Motor neuron (in vitro differentiated cells): ENCODE measurements at places on chromosomes 7 and 10.
A peak's percentile ranks its signal among the peaks of the same experiment; 100 is the strongest.

DNA sequence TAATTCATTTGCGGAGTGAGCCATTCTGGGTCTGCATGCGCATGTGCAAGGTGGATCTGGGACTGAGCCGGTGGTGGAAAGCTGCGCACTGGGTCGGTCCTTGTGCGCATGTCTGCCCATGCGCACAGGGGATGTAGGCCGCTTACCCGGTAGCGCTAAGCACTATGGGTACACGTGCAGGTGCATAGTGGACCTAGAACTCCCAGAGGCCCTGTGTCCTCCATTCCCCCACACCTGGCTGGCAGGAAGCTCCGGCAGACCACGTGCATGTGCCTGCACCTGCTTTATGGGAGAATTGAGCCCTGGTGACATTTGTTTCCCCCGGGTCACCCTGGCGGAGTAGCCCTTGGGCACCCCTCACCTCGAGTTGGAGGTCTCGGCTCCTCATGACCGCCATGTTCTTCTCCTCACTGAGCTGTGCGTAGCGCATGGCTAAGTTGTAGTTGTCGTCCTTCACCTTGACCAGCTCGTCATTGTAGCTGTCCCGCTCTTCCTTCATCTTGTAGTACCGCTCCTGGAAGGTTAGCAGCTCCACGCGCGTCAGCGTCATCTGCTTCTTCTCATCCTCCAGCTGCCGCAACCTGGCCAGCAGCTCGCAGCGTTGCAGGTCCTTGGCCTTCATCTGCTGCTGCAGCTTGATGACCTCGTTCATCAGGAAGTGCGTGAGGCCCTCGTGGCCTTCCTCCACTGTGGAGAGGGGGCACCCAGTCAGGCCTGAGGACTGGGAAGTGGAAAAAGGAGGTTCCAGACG, 99.6 kb downstream of the CARD11 start:
- ATAC-seq, result no peak

- peak; percentile 71 for ATAC-seq
Observed at GRCh38 chr10:86642499-86642898, 11.8 kb upstream of the OPN4 start.

- no peak for ATAC-seq
Observed at GRCh38 chr7:114874170-114874569, 47.7 kb upstream of the MDFIC start.

- no peak for ATAC-seq
Observed at GRCh38 chr10:119149729-119150128, 15.8 kb downstream of the SFXN4 start.

DNA sequence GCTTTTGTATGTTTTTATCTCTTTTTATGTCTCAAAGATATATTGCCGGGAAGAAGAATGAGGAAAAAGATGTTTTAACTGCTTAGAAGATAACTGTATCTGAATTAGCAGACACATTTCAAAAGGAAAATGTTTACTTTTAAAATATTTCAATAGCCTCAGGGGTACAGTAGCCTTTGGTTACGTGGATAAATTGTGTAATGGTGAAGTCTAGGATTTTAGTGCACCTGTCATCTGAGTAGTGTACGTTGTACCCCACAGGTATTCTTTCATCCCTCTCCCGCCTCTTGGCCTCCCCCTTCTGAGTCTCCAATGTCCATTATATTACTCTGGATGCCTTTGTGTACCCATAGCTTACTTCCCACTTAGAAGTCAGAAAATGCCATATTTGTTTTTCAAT, 222.1 kb downstream of the FANK1 start:
- no peak for ATAC-seq

DNA sequence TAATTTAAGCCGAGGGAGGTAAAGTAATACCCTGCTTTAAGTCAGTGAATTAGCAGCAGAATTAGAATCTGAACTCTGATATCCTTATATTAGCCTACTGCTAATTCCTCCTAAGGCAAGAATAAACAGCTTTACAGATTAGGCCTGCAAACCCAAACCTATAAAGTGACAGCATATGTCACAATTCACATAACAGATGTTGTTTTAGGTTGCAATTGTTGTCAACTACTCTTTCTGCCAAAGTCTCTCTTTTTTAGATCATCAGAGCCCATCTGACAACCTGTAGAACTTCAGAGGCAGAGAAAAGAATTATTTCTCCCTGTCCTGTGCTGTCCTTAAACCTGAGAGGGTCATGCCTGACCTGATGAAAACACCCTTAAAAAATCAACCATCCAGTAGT, 167.2 kb downstream of the PRKG1 start:
- no peak for ATAC-seq

GRCh38 chr10:68501691-68502090, 25.6 kb downstream of the SLC25A16 start:
- no peak for ATAC-seq

GRCh38 chr10:99610221-99610620, 10.0 kb downstream of the SLC25A28 start:
- no peak for ATAC-seq

- ATAC-seq, result no peak
Observed at GRCh38 chr7:23532490-23533237, 883 bp upstream of the TRA2A start.

DNA sequence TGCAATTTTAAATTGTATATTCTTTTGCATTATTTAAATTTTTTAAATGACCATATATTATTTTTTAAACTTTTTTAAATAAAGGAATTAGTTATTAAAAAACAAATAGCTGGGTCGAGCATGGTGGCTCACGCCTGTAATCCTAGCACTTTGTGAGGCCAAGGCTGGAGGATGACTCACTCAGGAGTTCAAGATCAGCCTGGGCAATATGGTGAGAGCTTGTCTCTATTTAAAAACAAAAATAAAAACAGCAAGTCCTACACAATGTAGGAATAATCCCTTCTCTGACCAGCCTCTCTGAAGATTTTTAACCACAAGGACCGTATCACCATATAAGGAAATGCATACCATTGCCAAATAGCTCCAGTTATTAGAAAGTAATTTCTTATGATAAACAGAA, 19.6 kb downstream of the NOC3L start:
- no peak for ATAC-seq

- peak; percentile 99 for ATAC-seq
Observed at GRCh38 chr10:103053659-103054581, 135.8 kb downstream of the CNNM2 start.

DNA sequence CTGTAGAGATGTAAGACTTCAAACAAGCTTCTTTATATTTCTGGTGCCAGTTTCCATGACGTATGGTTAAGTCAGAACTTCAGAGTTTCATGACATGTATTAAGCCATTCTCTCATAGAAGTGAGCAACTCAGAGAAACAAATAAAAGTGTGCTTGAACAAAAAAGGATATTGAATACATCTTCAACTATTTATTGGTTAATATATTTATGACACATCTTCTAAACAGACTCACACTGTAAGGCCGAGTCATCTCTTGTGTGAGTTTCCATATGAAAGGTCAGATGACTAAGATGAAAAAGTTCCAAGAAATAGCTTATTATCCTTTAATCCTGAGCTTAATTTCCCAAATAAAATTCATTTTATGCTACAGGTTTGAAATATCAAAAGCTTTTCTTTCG, 105.5 kb upstream of the CSTF2T start:
- ATAC-seq, result no peak

GRCh38 chr10:14601326-14601725, 173.4 kb downstream of the FAM107B start:
- ATAC-seq, result no peak

DNA sequence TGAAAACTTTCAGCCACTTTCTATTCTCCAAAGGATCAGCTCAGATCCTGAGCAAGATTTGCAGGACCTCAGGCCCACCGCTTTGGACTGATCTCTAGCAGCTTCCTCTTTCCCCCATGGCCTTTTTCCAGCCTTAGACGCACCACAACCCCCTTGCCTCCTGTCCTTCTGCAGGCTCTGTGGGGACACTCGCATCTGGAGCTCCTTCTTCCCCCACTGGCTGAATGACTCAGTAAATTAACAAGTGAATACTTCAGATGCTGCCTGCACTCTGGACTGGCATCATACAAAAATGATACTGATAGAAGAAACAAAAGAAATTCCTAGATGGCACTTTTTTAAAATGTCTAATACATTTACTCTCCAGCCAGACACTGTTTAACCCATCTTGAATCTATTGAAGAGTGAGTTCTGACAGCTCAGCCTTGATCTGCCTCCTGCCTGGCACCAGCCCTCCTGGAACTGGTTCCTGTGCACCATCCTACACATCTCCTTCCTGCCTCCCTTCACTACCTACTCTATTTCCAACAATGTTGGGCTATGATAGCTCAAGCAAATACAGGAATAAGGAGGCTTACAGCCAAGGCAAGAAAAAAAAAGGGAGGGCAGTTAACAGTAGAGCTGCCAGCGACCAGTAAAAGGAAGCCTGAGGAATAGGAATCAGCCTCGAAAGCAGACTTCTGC, 3.3 kb downstream of the FRMPD2 start:
- peak; percentile 64 for ATAC-seq

DNA sequence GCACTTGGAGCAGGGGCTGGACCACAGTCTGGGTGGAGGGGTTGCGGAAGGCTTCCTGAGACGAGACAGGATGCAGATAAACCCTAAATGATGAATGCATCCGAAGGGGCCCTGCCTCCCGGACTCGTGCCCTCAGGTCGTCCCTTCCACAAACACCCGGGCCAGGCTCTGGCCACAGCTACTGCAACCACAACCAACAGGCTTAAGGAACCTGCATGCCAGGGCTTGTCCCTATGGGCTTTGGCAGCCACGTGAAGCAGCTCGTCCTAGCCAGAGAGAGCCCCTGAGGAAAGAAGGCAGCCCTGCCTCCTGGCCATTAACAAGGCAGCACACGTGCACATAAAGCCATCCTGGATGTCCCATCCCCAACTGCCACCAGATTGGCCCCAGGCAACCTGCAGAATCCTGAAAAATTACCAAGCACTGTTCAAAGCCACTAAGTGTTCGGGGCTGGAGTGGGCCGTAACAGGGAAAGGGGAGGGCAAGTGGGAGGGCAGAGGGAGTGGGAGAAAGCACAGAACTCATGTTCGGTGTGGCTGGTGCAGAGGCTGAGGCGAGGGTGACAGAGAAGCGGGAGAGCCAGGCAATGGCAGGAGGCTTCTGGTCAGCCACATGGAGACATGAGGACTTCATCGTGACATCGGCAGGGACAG, 62.7 kb downstream of the MAD1L1 start:
- ATAC-seq, result peak; percentile 20

DNA sequence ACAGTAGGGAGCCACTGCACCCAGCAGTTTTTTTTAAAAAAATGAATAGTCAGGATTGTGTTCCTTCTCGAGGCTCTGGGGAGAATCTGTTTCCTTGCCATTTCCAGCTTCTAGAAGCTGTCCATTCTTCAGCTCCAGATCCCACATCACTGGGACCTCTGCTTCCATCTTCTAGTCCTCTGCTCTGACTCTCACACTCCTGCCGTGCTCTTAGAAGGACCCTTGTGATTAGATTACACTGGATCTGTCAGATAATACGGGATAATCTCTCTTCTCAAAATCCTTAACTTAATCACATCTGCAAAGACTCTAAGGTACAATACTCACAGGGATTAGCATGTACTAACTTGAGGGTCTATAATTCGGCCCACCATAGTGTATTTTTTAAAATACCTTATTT, 158.9 kb upstream of the SP4 start:
- no peak for ATAC-seq

- no peak for ATAC-seq
Observed at GRCh38 chr7:102973096-102973802, 60.4 kb downstream of the LRRC17 start.

DNA sequence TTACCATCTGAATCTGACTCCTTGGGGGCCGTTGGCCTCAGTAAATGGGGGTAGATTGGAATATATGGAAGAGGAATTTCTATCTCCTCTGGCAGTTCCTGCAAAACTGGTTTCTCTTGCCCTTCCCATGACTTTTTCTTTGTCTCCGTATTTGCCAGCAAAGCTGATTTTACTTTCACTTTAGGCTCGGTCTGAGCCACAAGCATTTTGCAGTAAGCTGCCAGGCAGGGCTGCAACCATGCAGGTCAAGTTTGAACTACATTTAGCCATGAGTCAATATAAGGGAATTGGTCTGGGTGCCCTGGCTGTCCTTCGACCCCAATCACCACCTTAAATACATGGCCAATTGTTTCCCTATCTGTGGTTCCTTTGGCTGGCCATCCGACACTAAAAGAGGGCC, 104.3 kb downstream of the TRIM24 start:
- no peak for ATAC-seq

GRCh38 chr7:127822822-127823508, 171.0 kb downstream of the SND1 start:
- ATAC-seq, result no peak

DNA sequence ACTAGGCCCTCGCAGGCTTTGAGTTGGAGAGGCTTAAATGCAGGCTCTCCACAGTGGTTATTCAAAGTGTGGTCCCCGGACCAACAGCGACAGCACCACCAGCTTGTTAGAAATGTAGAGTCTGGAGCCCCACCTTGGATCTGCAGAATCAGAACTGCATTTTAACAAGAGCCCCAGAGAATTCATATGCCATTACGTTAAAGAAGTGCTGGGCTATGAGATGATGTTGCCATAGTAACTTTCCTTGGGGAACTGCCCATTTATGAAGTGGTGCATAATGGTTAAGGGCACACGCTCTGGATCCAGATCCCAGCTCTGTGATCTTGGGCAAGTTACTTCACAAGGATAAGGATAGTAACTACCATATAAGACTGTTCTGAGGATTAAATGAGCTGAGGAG, 48.9 kb downstream of the ZCCHC24 start:
- ATAC-seq, result no peak

GRCh38 chr10:1570416-1571051, 166.8 kb downstream of the ADARB2 start:
- no peak for ATAC-seq

DNA sequence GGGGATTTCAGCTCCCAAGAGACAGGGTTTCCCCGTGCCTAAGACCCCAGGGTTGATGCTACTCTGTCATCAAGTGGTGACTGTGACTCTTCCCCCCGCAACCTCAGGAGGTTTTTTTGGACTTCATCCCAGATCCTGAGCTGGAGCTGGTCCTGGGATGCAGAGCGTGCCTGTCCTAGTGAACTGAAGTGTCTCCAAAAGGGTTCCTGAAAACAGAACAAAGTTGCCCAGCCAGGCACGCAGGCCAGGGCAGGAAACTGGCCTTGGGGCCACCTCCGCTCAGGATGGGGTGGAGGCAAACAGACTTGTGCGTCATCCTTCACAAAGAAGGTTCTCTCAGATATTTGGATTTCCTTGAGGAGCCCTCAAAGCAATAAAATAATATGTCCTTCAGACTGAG, 118.9 kb downstream of the ITIH5 start:
- no peak for ATAC-seq

DNA sequence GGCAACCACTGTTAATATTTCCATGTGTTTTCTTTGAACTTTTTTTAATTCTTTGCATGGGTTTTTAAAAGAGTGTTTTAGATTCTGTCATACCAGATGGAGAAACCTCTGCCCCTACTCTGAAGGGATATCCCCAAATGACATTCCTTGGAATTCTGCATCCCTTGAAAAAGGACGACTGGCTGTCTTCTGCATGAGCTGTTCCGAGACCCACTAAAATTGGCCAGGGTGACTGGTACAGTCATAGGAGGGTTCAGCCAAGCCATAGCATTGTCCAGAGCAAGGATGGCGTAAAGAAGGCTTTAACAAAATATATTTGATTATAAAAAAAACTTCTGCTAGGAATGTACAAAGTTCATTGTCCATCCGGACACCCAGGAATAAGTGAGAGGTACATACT, 952.9 kb downstream of the NRG3 start:
- no peak for ATAC-seq

- ATAC-seq, result peak; percentile 88
Observed at GRCh38 chr10:90930070-90930837, 9.4 kb upstream of the ANKRD1 start.

- no peak for ATAC-seq
Observed at GRCh38 chr10:86267286-86268195, 99.1 kb downstream of the GRID1 start.

GRCh38 chr7:69765879-69766278, 167.6 kb downstream of the AUTS2 start:
- no peak for ATAC-seq

- ATAC-seq, result no peak
Observed at GRCh38 chr7:44671069-44671468, 64.6 kb downstream of the OGDH start.
